ENCODE measurements at places on chromosomes 2 and 18.

- no peaks in the 10 kb centered on the region for H3K4me1 ChIP-seq
- DNase-seq = no peak
- no peak overlapping the region for H3K27ac ChIP-seq
- H3K4me3 ChIP-seq = no peak overlapping the region
- no peaks in the 10 kb centered on the region for H3K36me3 ChIP-seq
Measured at GRCh38 chr2:45345331-45346234, 265.5 kb downstream of the SRBD1 start.

GRCh38 chr2:8004250-8004681 is 677.6 kb upstream of the ID2 start:
- no peaks in the 10 kb centered on the region for H3K27me3 ChIP-seq
- peak overlapping the region; percentile 73 for H3K27ac ChIP-seq
- H3K4me3 ChIP-seq = no peak overlapping the region
- DNase-seq = peak; percentile 26

DNA sequence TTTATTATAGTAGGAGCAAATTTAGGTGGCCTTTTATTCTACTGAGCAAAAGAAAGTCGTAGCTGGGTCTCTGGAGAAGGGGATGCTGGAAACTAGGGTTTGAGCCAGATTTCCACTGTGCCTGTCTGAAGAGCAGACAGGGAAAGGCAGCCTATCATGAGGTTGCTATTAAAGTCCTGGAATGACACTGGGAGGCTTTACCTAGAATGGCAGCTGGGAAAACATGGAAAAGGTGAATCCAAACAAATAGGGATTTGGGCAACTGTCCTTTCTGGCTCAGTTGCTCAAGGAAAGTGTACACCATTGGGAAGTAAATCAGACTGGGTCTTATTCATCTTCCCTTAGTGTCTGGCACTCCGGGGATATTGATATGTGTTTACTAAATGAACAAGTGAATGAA is 154.6 kb downstream of the MTX2 start:
- no peaks in the 10 kb centered on the region for H3K36me3 ChIP-seq
- no peak for DNase-seq
- H3K27me3 ChIP-seq = no peaks in the 10 kb centered on the region
- H3K4me1 ChIP-seq = no peaks in the 10 kb centered on the region
- no peak overlapping the region for H3K4me3 ChIP-seq

DNA sequence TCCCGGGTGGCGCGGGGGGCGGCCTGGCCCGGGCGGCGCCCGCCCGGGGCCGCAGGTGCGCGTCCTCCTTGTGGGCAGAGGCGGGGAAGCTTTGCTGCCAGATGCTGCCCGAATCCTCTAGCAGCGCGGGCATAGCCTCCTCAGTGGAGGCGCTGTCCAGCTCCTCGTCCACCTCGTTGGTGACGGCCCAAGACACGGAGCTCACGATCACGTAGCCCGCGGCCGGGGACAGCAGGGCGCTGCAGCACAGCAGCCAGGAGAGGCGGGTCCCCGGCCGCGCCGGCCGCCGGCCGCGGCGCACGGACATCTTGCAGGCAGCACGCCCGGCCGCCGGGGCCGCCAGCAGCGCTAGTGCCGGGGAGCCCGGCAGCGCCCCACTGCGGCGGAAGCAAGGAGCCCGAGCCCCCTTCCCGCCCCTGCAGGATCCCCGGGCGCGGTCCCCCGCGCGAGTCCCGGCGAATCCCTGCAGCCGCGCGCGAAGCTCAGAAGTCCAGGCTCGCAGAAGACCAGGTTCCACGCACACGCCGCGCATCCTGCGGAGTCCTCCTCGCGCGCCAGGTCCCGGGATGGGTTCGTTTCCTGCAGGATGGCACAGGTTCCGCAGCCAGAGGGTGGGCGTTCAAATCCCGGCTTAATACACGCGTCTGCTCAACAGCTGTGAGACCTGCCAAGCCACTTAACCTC is at the start of gene CREG2:
Gene CREG2, minus strand, starts transcription at position 353 of the 684 bp plus-strand sequence. Its CDS starts 46 bp downstream, at position 307.
- peak; percentile 18 for DNase-seq
- H3K27me3 ChIP-seq = peaks cover 5% of the 10 kb centered on the region
- H3K4me3 ChIP-seq = peak within 1 kb of the TSS; percentile 71
- no peak within 1 kb of the TSS for H3K27ac ChIP-seq
- H3K4me1 ChIP-seq = no peaks in the 10 kb centered on the region

GRCh38 chr18:48030616-48031480 is 100.4 kb upstream of the SMAD2 start:
- H3K4me3 ChIP-seq = no peak overlapping the region
- no peaks in the 10 kb centered on the region for H3K36me3 ChIP-seq
- H3K27me3 ChIP-seq = no peaks in the 10 kb centered on the region

DNA sequence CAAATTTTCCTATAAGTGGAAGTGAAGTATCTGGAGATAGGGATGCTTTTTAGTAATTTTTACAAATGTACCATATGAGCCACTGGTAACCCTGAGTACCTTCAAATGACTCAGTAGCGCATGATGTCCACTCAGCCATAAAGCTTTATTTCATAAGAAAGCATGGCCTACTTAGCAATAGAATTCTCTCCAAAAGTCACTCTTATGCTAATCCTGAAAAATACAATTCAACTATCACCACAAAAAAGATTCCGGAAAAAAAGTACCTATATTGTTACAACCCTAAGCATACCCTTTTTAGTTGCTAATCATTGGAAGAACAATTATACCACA is 732.2 kb downstream of the SOCS6 start:
- H3K27me3 ChIP-seq = no peaks in the 10 kb centered on the region
- H3K4me3 ChIP-seq = no peak overlapping the region
- no peak overlapping the region for H3K27ac ChIP-seq
- no peaks in the 10 kb centered on the region for H3K36me3 ChIP-seq

DNA sequence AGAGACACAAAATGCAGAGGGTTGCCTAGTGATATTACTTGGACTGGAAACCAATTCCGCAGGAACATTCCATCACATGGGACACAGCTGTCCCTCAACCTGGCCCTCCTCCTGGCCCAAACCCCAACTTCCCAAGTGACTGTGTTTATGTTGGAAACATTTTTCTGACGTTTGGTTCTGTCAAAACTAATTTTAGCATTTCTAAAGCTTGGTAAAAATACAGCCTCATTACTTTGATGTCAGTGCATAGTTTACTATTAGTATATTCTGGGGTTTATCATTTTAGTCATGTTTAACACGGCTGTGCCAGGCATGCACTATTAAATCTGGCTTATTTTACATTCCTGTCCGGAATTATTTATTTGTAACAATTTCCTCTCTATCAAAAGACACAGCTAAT is 69.9 kb downstream of the GLI2 start:
- no peak overlapping the region for H3K27ac ChIP-seq
- no peaks in the 10 kb centered on the region for H3K27me3 ChIP-seq
- H3K36me3 ChIP-seq = no peaks in the 10 kb centered on the region
- no peak for DNase-seq

GRCh38 chr2:127406454-127406853 is 11.8 kb upstream of the PROC start:
- H3K4me1 ChIP-seq = no peaks in the 10 kb centered on the region
- DNase-seq = no peak
- H3K4me3 ChIP-seq = no peak overlapping the region
- H3K36me3 ChIP-seq = no peaks in the 10 kb centered on the region
- no peak overlapping the region for H3K27ac ChIP-seq
- H3K27me3 ChIP-seq = no peaks in the 10 kb centered on the region

GRCh38 chr2:236021499-236022057 is 146.6 kb downstream of the GBX2 start:
- H3K36me3 ChIP-seq = no peaks in the 10 kb centered on the region
- no peak overlapping the region for H3K4me3 ChIP-seq
- H3K27me3 ChIP-seq = no peaks in the 10 kb centered on the region

- no peaks in the 10 kb centered on the region for H3K27me3 ChIP-seq
- H3K36me3 ChIP-seq = no peaks in the 10 kb centered on the region
- H3K4me3 ChIP-seq = no peak overlapping the region
- H3K4me1 ChIP-seq = no peaks in the 10 kb centered on the region
Measured at GRCh38 chr2:43609290-43609918, 13.6 kb upstream of the THADA start.

DNA sequence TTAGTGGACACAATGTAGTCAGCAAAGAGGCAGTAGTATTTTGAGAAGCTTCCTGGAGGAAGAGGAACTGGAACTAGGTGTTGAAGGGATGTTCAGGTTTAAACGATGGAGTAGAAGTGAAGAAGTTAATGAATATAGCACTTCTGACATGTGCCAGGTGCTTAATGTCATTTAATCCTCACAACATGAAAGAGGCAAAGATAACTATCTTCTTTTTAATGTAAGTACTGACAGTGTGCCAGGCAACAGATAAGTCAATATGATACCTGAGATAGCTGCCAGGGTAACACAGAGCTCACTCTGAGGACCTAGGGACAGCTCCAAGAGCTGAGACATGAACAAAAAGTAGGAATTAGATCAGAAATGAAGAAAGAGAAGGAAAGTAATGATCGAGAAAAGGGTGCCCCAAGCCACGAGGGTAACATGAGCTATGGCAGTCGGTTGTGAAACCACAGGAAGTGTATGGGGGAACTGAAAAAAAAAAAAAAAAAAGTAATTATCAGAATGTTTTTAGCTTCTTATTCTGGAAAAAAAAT is 140.7 kb downstream of the RNF144A start:
- DNase-seq = no peak
- H3K4me1 ChIP-seq = no peaks in the 10 kb centered on the region
- H3K36me3 ChIP-seq = no peaks in the 10 kb centered on the region
- no peak overlapping the region for H3K4me3 ChIP-seq
- H3K27ac ChIP-seq = no peak overlapping the region

DNA sequence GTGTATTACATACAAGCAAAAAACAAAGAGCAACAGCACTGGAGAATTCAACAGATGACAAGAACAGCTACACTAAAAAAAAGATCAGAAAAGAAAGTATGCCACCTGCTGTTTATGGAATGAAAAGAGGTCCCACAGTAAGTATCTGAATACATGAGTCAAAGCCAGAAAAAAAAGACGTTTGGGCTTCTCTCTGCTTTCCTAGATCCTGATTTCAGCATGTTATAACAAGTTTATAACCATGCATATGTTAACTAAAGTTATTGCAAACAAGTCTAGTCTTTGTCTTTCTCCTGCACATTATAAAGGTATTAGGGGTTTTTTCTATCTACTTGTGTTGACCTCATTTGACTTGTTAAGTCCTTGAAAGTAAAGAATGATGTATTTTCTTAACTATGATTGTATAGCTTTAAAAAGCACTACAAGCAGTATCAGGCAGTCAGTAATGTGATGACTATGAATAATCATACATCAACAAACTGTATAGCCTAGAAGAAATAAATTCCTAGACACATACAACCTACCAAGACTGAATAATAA is 108.5 kb upstream of the COL5A2 start:
- H3K27me3 ChIP-seq = no peaks in the 10 kb centered on the region
- no peaks in the 10 kb centered on the region for H3K36me3 ChIP-seq
- no peak for DNase-seq
- no peak overlapping the region for H3K27ac ChIP-seq

- peak overlapping the region; percentile 50 for H3K27ac ChIP-seq
- H3K4me1 ChIP-seq = no peaks in the 10 kb centered on the region
- H3K36me3 ChIP-seq = no peaks in the 10 kb centered on the region
- no peaks in the 10 kb centered on the region for H3K27me3 ChIP-seq
- DNase-seq = no peak
Measured at GRCh38 chr2:70035344-70035844, 51.9 kb upstream of the PCBP1 start.

DNA sequence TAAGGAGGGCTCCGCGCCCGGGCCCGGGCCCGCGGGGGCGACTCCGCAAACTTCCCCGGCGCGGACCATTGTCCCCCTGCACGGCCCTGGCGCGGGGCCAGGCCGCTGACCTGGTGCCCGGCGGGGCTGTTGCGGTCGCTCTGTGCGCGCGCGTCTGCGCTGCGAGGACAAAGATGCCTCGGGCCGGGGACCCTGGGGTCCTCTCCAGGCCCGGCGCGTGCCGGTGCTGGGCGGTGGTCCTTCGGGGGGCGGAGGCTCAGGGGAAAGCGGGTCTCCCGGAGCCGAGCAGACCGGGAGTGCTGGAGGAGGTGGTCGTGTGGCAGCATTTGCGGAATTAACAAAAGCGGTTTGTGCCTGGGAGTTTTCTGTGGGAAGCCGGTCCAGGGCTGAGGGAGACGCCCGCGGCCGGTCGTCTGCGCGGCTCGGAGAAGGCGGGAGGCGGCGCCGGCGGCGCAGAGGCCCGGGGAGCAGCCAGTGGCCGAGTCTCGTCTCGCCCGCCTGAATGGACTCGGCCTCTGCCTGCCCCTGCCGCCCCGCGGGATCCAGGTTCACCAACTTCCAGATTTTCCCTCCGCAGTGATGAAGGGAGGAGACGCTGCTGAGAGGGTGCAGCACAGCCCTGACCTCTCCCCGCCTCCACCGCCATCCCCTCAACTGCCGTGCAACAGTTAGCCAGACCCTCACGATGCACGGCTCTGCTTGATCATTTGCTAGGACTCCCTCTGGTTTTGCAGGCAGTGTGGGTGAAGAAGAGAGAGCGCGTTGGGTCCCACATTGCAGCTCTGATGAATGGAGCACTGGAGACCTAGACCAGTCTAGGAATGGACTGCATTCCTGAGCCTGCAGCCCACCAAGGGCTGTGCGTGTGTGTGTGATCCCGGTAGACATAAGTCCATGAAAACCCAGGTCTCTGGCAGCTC is 705 bp downstream of the EFR3B start:
- peak overlapping the region; percentile 59 for H3K4me3 ChIP-seq
- H3K27ac ChIP-seq = peak overlapping the region; percentile 22
- no peaks in the 10 kb centered on the region for H3K27me3 ChIP-seq
- DNase-seq = no peak

DNA sequence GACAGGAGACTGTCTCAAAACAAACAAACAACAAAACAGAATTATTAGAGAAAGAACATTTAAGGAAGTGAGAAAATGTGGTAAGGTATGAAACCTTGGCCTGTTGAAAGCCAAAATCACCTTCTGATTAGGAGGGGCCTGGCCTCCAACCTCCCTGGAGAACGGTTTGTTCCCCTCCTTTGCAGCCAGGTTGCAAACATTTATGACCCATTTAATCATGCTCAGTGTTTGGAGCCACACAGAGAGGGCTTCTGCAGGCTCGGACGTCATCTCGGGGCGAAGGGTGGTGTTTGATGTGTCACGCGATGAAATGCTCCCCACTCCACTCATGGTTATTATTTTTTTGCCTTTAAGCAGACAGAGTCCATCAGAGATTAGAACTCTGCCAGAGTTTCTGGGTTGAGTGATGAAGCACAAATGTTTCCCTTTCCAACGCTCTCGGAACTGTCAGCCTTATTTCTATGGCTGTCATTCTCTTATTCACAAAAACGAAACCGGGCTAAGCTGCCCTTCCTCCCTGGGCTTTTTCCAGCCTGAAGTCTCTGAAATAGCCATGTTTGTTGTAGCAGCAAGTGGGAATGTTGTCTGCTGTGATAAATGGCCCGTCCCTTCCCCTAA is 33.6 kb upstream of the ROCK2 start:
- H3K4me1 ChIP-seq = no peaks in the 10 kb centered on the region
- H3K27ac ChIP-seq = no peak overlapping the region
- no peak for DNase-seq
- H3K36me3 ChIP-seq = no peaks in the 10 kb centered on the region
- H3K27me3 ChIP-seq = no peaks in the 10 kb centered on the region

DNA sequence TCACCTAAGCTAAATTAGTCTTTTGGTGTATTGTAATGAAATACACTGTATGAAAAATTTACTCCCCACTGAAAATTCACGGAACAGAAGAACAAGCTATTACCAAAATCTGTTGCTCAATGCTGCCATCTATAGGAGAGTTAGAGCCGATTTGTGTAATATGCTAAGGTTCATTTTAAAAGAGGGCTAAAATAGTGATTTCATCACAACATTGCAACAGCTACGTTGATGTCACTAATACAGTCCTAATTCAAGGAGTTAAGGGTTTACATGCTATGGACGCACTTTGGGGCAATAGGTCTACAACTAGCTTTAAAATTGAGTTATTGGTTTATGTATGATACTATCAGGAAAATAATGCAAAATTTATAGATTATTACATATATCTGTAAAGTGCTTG is 3.0 kb upstream of the IRS1 start:
- no peaks in the 10 kb centered on the region for H3K4me1 ChIP-seq
- H3K27me3 ChIP-seq = no peaks in the 10 kb centered on the region
- H3K4me3 ChIP-seq = no peak overlapping the region
- DNase-seq = no peak
- H3K27ac ChIP-seq = no peak overlapping the region
- H3K36me3 ChIP-seq = no peaks in the 10 kb centered on the region

All from breast epithelium (tissue), 4 donors.